HT1080 (cell line): ENCODE measurements at places on chromosomes 11 and 22. TPM values are rescaled to one million over a fixed set of nuclear protein-coding genes. Genes with fewer than 3 reads are reported as not detected.

DNA sequence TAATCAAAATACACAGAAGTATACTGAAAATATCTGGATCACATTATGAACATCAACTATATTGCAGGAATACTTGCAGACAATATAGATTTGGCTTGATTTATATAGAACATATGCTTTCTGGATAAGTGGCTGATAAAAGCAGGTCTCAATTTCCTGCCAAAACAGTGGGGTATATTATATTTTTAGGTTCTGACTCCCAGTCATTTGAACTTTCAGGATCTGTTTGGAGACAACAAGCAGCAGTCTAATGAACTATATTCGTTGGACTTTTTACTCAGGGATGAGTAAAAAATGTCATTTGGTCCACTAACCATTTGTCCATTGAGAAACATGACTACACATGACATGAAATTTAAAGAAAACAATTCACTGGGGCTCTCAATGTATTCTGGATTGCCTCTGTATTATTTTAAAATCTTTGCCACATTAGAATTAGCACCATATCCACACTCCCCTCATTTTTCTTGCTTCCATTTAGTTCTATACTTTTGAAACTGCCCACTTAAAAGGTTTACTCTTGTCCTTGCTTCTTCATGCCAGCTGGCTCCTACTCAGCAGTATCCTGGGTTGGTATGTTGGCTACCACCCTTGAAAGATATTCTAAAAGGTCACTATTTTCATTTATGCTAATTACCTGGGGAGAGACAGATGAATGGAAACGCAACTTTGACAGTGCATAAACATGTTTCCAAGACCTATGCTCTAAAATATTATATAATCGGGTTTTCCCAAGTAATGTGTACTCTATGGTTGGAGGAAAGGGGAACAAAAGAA is 153.0 kb downstream of the APOL5 start:
- no peak for DNase-seq

DNA sequence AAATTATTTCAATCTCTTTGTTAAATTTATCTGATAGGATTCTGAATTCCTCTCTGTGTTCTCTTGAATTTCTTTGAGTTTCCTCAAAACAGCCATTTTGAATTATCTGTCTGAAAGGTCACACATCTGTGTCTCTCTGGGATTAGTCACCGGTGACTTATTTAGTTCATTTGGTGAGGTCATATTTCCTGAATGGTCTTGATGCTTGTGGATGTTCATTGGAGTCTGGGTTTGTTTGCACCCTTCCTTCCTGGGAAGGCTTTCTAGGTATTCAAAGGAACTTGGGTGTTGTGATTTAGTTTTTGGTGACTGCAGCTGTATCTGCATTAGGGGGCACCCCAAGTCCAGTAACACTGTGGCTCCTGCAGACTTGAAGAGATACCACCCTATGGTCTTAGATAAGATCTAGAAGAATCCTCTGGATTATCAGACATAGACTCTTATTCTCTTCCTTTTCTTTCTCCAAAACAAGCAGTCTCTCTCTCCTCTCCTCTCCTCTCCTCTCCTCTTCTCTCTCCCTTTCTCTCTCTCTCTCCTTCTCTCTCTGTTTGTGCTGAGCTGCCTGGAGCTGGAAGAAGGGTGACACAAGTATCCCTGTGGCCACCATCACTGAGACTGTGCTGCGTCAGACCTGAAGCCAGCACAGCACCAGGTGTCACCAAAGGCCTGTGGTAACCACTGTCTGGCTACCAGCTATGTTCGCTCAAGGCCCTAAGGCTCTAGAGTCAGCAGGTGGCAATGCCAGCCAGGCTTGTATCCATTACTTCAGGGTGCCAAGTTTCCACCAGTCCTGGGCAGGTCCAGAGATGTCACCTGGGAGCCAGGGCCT is 3.3 kb upstream of the HEPN1 start:
- peak; percentile 84 for DNase-seq

DNA sequence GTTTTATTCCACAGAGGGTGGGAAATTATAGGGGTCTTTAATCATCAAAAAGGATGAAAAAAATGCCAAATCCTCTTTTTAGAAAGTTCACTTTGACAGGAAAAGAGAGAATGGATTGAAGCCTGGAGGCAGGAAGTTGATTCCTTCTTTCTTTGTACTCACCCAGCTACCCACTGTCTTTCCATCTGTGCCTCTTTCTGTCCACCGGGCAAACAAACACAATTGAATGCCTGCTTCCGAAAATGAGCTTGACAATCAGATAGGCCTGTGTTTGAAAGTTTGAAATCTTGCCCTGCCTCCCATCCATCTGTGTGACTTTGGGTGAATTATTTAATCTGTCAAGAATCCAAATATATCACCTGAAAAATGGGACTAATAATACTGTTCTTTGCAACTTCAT is 81.1 kb downstream of the SCN3B start:
- no peak for DNase-seq

DNA sequence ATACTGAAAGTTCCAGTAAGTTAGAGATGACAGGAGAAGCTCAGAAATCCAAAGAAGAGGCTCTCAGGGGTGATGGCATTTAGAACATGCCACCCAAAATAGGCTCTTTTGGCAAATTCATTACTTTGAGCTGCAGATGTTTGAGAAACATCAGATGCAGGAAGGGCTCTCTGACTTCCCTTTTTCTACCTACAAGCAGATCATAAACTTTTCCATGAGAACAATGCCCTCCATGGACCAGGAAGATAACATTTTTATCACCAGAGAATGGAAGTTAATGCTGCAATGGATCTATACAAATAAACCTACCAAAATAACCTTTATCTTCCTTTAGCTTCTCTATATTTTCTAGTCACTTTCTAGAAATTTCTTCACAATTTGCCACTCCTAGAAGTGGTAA is 32.7 kb upstream of the FAR1 start:
- no peak for DNase-seq

- DNase-seq = peak; percentile 36
Observed at GRCh38 chr11:61482513-61482912, 26.0 kb upstream of the LRRC10B start.

DNA sequence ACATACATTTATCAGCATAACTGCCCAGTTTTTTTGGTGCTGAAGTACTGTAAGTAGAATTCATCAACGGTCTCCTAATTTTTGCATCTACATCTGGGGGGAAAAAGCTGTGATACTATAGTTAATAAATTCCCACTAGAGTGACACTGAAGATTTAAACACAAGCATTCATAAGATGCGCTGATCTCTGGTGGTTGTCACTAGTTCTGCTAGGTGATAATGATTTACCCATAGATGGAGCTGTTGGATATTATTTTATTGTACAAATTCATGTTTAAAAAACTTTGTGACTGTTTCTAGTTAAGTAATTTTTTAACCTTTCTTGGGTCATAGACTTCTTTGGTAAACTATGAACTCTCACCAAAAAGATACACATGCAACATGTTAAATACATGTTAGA is 106.6 kb downstream of the EMSY start:
- no peak for DNase-seq

DNA sequence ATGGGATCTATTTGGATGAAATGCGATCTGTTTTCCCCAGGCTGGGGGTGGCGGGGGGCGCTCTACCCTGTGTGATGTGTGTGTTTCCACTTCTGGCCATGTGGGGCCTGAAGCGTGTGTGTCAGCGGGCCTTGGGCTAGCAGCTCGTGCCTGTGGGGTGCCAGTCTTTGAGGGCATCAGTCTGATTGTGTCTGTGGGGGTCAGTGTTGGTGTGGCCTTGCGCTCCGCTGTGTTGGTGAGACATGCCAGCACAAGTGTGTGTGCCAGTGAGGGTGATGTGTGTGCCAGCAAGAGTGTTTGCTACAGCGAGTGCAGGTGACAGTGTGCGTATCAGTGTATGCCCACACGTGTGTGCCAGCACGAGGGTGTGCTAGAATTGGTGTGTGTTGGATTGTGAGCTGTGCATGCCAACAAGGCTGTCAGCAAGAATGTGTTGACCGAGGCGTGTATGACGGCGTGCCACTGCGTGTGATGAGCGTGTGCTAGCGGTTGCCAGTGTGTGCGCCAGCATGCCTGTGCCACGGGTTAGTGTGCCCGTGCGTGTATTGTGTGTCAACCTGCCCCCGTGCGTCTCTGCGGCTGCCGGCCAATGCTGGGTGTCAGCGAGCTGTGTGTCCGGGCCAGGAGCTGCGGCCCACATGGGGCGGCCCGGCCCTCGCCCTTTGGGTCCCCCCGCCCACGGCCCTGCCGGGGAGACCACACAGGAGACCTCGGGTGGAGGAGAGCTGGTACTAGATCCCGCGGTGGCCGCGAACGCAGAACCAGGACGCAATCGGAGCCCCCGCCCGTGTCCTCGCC is 519 bp downstream of the ARRB1 start:
- DNase-seq = no peak

DNA sequence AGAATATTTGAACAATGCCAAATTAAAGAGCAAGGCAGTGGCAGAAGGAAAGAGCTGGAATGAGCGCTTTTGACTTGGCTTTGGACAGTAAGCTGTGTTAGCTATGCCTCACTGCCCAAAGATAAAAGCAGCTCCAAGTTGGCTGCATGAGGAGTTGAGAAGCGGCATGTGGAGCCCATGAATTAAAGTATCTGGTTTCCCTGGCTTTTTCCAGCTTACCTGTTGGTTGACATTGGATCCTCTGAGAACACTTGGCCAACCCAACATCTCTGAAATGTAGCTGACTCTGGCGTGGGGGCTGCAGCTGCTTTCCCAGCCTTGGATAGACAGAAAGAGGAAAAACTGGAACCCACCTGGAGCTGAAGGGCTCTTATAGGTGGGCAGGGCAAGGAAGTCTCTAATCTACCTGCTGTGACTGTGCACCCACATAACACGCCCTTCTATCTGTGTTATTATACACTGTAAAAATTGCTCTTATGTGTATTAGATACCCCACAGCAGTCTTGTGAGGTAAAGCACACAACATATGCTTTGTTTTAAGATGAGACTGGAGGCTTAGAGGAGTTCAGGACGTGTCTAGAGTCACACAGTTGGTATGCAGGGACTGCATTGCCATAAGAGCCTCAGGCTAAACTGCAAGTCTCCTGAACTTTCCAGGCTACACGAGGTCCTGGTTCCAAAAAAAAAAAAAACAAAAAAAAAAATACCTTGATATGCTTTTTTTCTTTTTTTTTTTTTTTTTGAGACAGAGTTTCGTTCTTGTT is 5.8 kb downstream of the UBASH3B start:
- DNase-seq = peak; percentile 52

DNA sequence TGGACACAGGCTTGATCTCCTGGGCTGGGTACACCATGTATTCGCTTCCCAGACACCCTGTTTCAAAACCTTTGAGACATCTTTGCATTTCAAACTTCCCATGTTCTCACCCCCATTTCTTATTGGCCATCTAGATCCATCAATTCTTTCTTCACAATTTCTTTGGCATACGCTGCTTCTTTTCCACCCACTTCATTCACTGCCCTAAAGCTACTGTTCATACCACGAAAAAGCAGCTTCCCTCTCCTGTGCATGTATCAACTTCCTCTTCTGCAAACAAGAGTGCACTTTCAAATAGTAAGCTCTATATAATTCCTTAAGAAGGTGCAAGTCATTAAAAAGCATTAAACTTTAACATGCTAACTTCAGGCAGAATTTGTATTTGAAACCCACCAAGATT is 21.4 kb downstream of the UVRAG start:
- DNase-seq = no peak

GRCh38 chr11:131681920-131682319 is 311.5 kb downstream of the NTM start:
- no peak for DNase-seq

DNA sequence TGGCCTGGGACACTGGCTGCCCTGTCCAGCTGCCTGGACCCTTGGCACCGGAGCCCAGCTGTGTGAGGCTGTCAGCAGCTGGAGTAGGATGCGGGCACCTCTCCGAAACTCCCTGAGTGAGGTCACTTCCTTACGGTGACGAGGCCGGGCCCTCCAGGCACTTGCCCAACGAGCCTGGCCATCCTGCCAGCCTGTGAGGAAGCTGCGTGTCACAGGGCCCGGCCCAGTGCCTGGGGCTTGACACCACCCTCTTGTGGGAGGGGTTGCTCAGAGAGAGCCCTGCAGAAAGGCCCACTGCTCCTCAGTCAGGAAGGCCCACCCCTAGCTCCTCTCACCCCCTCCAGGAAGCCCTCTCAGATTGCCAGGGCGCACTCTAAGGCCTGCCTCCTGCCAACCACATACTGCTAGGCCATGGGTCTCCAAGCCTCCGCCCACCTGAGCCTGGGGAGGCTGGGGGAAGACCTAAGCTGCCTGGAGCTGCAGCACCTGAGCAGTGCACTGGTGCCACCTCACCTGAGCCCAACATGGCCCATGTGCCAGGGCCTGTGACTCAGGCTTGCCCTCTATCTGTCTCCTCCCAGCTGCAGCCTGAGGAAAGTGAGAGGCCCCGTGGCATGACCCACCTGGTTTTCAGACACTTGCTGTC is 4.3 kb upstream of the PHLDA2 start:
- peak; percentile 98 for DNase-seq

DNA sequence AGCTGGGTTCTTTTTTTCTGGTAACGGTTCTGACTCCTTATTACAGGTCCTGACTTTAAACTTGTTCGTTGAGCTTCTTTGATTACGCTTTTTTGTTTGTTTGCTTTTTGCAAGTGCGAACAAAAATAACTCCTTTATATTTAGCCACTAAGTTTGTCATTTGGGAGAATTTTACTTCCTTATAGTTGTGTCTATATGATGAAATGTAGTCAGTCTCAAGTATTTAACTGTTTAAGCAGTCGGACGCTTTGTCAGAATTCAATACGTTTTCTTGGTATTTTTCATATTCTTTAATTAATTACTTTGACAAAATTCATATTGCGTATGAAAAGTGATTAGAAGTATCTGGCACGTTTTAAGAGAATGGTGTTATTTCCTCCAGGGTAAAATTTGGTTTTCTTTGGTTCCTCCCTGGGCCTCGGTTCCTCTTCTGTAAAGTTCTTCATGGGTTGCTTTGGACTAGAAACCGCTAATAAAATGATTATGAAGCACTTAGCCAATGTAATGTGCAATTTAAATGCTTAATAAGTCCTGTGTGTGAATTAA is 1.3 kb downstream of the CBL start:
- DNase-seq = no peak

DNA sequence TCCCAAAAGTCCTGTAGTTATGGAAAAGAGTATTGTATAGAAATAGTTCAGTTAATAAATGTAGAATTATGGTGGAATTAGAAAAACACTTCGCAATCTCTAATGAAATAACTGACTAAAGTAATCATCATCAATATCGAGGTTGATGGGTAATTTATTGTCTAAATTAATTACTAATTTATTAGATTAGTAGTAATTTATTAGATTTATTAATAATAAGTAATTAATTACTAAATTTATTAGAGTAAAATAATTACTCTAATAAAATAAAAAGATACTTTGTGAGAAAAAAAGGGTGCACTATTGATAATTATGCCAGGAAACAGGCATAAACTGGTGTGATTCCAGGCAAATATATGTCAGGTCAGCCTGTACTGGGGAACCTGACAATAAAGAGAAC is 455.6 kb downstream of the AASDHPPT start:
- no peak for DNase-seq

GRCh38 chr11:5796541-5796940 is 5.5 kb upstream of the OR52N1 start:
- DNase-seq = no peak

GRCh38 chr11:27837895-27838563 is 137.8 kb upstream of the BDNF start:
- no peak for DNase-seq

- peak; percentile 59 for DNase-seq
Observed at GRCh38 chr11:35893796-35894475, 49.9 kb upstream of the LDLRAD3 start.

LINC01488 gene
- total RNA-seq = not detected in 2 replicates

ISX gene
- total RNA-seq = not detected in 2 replicates

ROBO4 gene
- 21.1 and 25.0 TPM in 2 replicates for total RNA-seq

FZD4 gene
- total RNA-seq = 3.0 and 5.4 TPM in 2 replicates

HTR3B gene
- total RNA-seq = not detected in 2 replicates

PDGFD gene
- not detected in 2 replicates for total RNA-seq

DNAJC4 gene
- total RNA-seq = 2.9 and 11.1 TPM in 2 replicates

CRYBB2 gene
- not detected in 2 replicates for total RNA-seq

SULT4A1 gene
- 0.26 and 0.33 TPM in 2 replicates for total RNA-seq

EFCAB6 gene
- not detected in 2 replicates for total RNA-seq
